ENCODE measurements at places on chromosomes 7 and 10.

DNA sequence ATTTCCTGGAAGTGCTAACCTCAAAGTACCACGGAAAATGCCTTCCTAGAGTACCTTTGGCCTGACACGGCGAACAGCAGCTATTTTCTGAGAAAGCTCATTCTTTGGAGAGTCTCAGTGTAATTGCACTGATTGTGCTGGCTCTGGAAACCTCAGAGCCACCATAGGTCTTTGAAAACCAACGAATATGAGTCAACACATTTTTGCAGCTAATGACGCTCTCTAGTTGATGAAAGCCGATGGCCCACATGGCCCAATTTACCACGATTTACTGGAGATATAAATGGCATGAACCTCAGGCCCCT is 187.1 kb downstream of the ADARB2 start:
- no peak for DNase-seq

- no peak for DNase-seq
Observed at GRCh38 chr10:8768341-8768740, 713.9 kb downstream of the GATA3 start.

DNA sequence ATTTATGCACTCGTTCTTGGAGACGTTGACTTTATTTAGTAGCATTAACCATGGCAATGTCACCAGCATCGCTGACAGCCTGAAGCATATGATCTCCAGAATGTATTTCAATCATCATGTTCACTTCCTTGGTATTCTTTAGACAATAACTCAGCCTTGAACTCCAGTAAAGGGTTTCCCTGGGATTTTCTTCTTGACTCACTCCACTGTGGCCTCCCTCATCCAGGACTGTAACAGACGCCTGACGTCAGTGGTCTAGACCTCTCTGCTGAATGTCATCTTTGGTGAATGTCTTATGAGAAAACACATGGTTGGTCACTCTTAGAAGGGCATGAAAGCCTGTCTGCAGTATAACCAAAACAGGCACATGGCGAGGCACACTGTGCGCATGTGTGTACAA is 64.4 kb downstream of the EGFR start:
- DNase-seq: no peak

DNA sequence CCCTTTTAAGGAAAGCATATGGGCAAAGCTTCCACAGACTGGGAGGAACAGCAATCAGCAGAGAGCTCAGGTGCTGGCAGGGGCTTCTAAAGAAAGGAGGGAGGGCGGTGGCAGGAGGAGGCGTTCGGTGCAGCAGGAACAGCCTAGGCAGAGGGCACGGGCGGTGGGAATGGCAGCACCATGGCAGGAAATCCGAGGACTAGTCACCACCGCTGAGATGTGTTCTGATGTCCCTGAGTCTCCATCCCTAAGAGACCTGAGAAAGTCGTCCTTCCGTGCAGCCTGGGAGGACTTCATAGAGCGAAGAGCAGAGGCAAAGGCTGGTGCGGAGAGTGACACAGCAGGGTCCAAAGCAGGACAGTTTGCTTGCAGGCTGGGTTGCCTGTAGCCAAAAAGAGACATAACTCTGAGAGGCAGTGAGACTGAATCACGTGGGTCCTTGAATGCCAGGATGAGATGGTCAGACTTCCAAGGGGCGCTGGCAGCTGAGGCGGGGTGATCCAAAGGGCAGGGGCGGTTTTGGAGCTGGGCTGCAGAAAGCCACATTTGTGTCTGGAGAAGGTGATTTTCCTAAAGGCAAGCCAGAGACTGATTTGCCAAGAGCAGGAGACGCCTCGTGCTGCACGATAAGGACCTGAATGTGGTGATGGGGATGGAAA is 35.8 kb upstream of the GRID1 start:
- DNase-seq: no peak

DNA sequence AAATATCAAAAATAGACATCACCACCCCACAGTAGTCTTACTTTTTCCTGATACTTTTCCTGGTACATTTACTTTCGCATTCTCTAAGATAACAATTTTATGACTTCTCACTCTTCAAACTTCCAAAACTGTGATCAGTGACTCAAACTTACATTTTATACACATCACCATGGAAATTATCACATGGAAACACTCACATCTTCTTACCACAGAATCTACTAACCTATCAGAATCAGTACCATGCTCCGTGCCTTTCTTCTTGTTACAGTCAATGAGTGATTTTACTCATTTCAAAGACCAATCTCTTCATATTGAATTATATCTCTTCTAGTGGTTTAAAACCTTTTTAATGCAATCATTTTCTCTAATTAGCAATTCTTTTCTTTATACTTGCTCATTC is 120.3 kb downstream of the PTEN start:
- no peak for DNase-seq

DNA sequence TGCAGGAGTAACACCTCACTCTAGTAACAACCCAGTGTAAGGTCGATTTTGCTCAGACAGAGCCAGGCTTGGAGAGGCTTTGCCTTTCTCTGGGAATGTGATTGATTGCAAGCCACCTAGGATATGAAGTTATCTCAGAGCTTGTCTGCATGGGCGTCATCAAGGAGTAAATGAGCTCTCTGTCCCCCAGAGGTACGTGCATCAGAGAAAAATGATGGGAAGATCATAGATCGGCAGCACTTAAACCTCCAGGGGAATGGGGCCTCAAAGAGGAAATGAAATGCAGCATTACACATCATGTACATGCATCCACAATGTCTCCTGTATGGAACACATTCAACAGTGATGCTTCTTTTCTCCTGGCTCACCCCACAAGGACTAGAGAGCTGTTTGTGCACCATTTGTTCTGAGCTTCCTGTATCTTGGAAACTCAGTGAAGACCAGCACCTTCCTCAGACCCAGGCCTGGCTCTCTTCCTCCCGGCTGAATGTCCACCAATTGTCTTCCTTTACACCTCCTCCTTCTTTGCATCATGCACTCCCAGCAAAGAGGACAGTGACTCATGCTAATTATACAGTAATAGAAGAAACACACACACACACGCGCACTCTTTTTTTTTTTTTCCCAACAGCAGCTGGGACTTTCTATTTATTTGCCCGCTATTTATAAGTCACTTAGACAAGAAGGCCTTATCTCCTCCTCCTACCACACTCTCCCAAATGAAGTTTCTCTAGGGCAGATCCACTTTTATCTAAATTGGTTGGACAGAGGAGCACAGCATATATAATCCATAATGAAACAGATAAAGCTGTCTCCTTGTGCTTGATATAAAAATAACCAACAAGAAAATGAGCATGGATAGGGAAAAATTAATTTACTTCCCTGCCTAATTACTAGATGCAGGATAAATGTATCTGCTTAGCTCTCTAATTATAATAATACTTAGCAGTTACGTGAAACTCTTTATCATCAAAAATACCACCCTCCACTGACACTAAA is 990.7 kb downstream of the CCSER2 start:
- DNase-seq: no peak

DNA sequence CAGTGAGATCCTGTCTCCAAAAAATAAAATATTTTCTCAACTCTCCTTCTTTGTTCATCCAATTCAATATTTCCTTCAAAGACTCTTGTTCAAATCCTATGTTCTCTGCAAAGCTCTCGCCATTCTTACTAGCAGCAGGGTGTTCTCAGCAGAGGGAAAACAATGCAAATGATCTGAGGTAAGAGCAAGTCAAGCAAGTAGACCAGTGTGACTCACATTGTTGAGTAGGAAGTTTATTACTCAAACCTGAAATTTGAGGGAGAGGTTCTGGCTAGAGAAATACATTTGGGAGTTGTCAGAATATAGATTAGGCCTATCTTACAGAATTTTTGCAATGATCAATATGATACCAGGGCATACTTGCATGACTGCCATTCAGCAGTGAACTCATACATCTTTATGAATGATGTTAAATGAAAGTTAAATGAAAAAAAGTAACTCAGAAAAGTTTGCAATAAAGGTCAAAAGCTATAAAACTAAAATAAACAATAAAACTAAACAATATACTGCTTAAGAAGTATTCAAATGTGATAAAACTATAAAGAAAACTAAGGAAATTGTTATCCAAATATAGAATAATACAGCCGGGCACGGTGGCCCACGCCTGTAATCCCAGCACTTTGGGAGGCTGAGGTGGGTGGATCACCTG is 5.8 kb downstream of the IDE start:
- no peak for DNase-seq

GRCh38 chr10:113493195-113493594 is 59.7 kb upstream of the HABP2 start:
- no peak for DNase-seq

- DNase-seq: no peak
Observed at GRCh38 chr10:110504111-110504735, 6.5 kb downstream of the DUSP5 start.

DNA sequence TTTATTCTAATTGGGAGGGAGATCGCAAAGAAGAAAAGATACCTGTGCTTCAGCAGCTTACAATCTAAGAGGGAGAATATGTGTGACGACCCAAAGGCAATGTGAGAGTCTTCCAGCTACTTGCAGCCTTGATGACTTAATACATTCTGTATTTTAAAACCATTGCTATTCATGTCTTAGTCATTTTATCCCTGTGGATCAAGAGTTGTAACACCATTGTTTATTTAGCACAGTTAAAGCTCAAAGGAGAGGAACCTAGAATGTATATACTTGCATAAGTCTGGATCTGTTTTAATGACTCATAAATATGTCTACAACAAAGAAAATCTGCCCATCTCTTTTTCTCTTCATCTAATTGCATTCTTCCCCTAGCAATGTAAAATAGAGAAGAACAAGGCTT is 117.9 kb upstream of the DLX6 start:
- DNase-seq: no peak

DNA sequence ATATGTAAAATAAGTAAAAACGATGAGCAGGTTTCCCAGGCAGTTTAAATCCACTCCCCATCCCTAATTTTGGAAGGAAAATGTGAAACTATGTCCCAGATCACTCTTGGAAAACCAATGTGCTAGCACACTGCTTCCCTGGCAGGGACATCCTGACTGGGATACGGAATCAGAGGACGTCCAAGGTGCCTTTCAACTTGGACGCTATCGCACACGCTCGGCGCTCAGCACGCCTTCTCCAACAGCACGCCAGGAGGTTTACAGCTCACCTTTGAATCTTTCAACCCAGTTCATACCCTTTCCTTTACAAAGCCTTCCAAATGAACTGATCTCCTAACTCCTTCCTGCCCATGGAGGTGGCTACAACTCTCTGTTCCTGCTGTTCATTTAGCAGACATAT is 47.1 kb downstream of the BEND7 start:
- no peak for DNase-seq

DNA sequence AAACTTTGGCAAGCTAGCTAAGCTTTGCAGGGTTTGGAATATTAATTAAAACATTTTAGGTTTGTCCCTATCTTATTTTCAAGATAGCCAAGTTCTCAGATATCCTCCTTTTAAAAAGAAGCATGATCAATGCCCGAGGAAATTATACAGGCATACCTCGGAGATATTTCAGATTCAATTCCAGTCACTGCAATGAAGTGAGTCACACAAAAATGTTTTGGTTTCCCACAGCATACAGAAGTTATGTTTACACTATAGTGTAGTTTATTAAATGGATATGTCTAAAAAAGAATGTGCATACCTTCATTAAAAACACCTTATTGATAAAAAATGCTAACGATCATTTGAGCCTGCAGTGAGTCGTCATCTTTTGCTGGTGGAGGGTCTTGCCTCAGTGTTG is 382.9 kb upstream of the NPVF start:
- no peak for DNase-seq

DNA sequence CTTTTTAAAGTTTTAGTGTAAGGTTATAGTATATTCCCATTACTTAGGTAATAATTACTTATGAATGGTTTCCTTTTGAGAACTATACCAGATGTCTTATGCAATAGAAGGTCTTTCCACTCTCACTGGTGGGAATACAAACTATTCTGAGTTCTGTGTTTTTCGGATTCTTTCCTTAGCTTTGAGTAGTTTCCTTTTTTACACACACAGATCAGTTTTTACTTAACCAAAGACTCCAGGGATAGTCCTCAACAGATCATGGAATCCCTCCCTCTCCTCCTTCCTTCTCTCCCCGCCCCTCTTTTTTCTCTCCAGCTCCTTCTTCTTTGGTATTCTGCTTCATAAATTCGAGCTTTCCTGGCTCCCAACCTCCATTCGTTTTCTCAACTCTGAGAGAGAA is 13.3 kb downstream of the COPG2 start:
- DNase-seq: no peak

DNA sequence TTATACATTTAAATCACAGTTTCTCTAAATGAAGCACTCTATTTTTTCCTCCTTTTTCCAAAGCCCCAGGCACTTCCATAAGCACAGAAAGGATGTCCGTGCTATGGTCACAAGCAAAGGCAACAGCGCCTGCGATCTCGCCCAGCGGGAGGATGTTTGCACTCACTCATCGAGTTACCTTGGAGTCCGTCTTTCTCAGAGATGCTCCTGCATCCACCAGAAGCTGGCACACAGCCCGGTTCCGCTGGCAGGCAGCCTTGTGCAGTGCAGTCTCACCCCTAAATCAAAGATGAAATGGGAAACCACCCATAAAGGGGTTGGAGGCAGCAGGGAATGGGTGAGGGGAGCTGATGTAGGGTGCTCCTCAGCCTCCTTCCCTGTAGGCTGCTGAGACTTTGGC is 51.9 kb upstream of the PTN start:
- no peak for DNase-seq

DNA sequence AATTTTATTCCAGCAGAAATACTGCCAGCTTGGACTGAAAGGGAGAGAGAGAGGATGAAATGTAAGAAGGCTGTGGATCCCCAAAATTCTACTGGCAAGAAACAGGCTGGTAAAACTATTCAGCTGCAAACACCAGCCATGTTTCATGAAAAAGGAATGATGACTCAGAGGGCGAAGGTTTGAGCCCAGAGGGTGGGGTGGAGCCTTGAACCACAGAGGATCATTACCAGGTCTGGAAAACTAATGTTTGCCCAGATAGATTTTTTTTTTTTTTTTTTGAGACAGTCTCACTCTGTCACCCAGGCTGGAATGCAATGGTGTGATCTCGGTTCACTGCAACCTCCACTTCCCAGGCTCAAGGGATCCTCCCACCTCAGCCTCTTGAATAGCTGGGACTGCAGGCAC is 41.7 kb upstream of the NRF1 start:
- DNase-seq: no peak

DNA sequence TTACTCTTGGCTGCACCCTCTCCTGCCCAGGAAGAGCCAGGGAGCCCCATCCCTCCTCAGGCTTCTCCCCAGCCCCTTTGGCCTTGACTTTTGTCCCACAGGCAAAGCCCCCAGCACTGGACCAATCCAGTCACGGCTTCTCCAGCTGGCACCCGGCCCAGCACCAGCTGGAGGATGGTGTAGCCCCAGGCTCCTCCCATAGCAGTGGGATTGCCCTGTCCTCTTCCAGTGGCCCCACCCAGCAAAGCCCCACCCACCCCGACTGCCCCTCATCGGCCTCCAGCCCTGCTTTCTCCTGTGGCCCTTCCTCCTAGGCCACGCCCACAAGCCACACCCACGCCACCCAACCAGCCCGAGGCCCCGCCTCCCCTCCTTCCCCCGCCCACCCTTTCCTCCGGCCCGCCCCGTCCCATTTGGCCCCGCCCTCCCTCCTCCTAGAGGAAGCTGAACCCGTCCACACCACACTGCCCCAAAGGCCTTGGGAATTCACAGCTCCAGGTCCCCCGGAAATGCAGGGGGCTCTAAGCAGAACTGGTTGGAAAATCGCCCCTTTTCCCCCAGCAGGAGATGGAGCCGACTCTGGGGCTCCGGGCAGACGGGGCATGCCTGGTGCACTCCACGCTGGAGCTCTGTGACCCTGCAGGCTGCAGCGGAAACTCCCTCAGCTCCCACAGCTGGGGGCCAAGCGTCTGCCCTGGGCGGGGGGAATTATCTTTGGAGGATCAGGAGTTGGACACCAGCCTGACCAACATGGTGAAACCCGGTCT is 25.2 kb downstream of the GET4 start:
- DNase-seq: peak; percentile 74

Measured in DMS 273 treated with DMSO at 0.1 percent for 48 hours (cell line).